ENCODE measurements at places on chromosomes 2 and 18.

DNA sequence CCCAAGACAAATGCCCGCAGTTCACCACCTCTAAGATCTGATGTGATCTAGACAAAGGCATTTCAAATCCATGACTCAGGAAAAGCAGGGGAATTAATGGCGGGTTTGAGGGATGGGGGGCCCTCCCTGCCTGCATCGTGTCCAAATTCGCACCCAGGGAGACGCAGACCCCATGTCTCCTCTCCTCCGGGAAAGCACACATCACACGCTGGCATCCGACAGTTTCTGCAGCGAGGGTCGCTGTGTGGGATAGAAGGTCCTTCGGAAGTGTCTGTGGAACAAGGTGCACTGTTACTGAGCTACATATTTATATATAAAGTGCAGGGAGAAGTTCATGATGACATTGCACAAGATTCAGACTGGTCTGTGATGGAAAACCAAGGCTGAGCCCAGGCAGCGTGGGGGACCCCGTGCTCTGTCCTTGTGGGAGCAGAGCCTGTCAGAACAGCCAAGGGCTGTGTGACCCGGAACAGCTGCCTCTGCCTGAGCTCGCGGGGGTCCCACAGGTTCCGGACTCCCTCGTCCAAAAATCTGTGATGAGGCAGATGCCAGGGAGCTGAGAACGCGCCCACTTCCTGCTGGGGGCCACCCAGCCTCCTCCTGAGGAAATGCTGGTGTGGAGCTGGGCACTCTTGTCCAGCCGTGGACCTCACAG, 82.3 kb upstream of the CTDP1 start:
- no peak overlapping the region for H3K27ac ChIP-seq
- H3K4me3 ChIP-seq: no peak overlapping the region
- H3K27me3 ChIP-seq: no peaks in the 10 kb centered on the region
- no peaks in the 10 kb centered on the region for H3K36me3 ChIP-seq

DNA sequence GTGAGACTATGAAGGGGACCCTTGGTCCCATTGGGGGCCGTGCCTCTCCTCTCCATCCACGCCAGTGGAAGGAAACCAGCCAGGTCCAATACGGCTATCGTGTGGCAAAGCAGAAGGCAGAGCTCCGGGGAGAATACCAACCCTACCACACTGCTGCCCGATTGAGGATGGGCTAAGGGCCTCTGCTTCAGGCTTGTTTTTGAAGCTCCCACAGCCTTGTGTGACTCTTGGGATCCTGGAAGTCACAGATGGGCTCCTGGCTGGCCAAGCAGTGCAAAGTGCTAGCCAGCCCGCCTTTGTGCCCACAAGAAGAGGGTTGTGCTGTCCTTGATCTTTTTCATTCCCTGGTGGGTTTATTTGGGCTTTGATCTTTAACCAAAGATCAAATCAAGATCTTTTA, 70.6 kb upstream of the ID2 start:
- H3K27me3 ChIP-seq: no peaks in the 10 kb centered on the region
- H3K4me3 ChIP-seq: no peak overlapping the region

GRCh38 chr2:238689871-238690389, 158.0 kb upstream of the TWIST2 start:
- no peaks in the 10 kb centered on the region for H3K36me3 ChIP-seq
- H3K27ac ChIP-seq: no peak overlapping the region
- H3K27me3 ChIP-seq: no peaks in the 10 kb centered on the region
- no peak overlapping the region for H3K4me3 ChIP-seq
- H3K4me1 ChIP-seq: no peaks in the 10 kb centered on the region

- H3K27me3 ChIP-seq: no peaks in the 10 kb centered on the region
- DNase-seq: no peak
- no peak overlapping the region for H3K27ac ChIP-seq
These were observed 597.5 kb downstream of the SLC4A3 start for GRCh38 chr2:220224691-220225543.

DNA sequence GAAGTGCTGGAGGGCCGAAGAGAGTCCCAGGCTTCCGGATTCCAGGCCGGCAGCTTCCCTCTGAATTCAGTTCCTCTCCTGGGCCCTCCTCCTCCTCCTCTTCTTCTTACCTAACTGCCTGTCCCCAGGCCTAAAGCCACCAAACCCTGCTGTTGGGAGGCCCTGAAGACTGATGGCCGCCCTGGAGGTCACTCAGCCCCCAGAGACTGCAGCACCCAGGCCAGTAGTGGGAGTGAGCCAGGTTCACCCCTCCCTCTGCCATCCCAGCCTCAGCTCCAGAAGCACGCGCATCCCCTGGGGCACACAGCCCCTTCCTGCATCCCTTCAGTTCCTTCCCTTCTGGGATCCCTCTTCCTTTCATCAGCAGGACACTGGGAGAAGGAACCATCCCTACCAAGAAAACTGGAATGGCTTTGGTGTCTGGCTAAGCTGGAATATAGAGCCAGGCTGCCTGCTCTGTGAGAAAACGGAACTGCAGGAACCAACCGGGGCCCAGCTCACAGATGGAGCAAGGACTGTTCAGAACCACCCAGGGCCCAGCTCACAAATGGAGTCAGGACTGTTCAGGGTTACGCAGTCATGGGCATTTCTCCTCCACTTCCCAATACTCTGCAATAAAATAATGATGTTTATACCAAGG, 127.4 kb downstream of the NDUFA10 start:
- H3K4me3 ChIP-seq: peak overlapping the region; percentile 67
- H3K27me3 ChIP-seq: peaks cover 14% of the 10 kb centered on the region
- DNase-seq: no peak
- H3K27ac ChIP-seq: no peak overlapping the region
- H3K4me1 ChIP-seq: no peaks in the 10 kb centered on the region

DNA sequence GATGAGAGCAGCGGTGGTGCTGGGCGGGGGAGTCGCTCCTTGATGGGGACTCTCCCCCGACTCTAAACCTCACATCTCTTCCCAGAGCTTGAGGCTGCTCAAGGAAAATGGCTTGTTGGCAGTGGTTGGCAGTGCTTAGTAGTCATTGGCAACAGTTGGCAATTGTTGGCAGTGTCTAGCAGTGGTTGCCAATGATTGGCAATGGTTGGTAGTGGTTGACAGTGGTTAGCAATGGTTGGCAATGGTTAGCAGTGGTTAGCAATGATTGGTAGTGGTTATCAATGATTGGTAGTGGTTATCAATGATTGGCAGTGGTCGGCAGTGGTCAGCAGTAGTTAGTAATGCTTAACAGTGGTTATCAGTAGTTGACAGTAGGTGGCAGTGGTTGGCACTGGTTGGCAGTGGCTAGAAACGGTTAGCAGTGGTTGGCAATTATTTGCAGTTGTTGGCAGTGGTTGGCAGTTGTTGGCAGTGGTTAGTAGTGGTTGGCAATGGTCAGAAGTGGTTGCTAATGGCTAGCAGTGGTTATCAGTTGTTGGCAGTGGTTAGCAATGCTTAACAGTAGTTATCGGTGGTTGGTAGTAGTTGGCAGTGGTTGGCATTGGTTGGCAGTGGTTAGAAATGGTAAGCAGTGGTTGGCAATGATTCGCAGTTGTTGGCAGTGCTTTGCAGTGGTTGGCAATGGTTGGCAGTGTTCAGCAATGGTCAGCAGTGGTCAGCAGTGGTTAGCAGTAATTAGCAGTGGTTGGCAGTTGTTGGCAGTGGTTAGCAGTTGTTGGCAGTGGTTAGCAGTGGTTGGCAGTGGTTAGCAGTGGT, 85.4 kb upstream of the OTOS start:
- H3K36me3 ChIP-seq: no peaks in the 10 kb centered on the region
- DNase-seq: no peak
- no peaks in the 10 kb centered on the region for H3K4me1 ChIP-seq
- H3K4me3 ChIP-seq: no peak overlapping the region
- H3K27ac ChIP-seq: no peak overlapping the region

DNA sequence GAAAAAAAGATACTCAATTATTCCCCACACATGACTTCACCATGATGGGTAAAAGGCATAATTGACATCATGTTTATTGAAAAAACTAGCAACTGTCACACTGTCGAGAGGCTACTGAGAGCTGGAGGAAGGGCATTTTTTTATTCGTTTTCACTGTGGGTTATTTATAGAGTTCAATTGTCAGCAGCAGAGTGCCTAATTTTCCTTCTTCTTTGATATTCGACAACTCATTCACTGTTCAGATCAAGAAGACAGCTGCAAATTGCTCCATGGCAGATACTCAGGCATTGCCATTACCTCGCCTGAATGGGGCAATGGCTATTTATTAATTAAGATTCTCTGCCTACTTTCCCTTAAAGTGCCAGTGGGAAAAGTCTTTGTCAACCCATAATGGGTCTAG, 197.5 kb upstream of the NRP2 start:
- peaks cover 19% of the 10 kb centered on the region for H3K4me1 ChIP-seq
- no peak for DNase-seq
- H3K27me3 ChIP-seq: no peaks in the 10 kb centered on the region
- H3K4me3 ChIP-seq: no peak overlapping the region
- peak overlapping the region; percentile 57 for H3K27ac ChIP-seq

- no peak overlapping the region for H3K27ac ChIP-seq
- H3K27me3 ChIP-seq: no peaks in the 10 kb centered on the region
- no peaks in the 10 kb centered on the region for H3K4me1 ChIP-seq
- DNase-seq: no peak
- no peak overlapping the region for H3K4me3 ChIP-seq
These were observed 21.3 kb downstream of the COMMD1 start for GRCh38 chr2:61926531-61927477.

DNA sequence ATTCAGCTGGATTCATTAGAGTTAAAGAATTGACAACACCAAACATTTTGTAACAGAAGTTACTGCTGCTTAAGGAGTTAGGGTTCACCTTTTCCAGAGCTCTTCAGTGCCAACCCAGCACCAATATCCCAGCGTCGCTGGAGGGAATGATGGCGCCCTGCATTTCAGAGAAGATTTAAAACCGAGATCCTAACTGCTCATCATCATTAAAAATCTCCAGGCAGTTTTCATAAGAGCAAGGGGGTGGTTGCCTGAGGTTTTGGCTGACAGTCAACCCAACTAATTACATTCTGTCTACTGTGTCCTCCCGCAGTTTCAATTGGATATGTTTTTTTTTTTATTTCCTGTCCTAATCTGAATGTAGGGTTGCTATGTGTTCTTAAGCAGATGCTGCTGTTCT, 509.6 kb upstream of the TCF4 start:
- no peaks in the 10 kb centered on the region for H3K36me3 ChIP-seq
- H3K4me1 ChIP-seq: peaks cover 9% of the 10 kb centered on the region
- no peak overlapping the region for H3K4me3 ChIP-seq

DNA sequence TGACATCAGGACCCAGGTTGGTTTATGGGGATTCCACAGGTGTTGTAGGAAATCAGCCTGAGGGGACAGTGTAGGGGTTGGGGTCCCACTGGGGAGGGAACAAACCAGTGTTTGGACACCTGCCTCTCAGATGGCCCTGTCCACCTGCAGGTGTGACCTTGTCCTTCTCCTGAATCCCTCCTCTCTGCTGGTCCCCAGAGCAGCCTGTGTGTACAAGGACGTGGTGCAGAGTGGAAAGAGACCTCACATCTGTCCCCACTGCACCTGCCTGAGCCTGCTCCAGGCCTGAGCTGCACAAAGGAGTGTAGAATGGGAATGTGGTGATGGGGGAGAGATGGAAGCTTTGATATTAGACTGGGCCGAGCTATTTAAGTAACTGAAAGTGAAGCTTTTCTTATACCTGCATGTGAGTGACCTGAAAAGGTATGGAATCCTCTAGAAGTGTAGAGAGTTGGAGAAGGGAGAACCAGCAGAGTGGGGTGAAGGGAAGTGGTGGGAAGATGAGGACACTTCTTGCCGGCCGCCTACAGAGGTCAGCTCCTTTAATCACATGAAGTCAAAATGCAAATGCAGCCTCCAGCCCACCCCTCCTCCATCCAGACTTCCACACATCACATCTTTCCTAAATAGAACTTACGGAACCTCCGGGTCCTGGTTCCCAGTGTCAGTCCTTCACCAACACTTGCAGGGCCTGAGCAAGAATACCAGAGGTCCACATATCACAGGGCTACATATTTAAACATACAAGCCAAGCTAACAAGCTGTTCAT, 89.3 kb upstream of the SMAD2 start:
- no peak overlapping the region for H3K27ac ChIP-seq
- peaks cover 7% of the 10 kb centered on the region for H3K4me1 ChIP-seq
- no peak for DNase-seq
- H3K27me3 ChIP-seq: no peaks in the 10 kb centered on the region

GRCh38 chr18:26461405-26461804, 86.9 kb downstream of the KCTD1 start:
- H3K4me3 ChIP-seq: no peak overlapping the region
- H3K36me3 ChIP-seq: peaks cover 6% of the 10 kb centered on the region
- peaks cover 6% of the 10 kb centered on the region for H3K4me1 ChIP-seq
- no peak for DNase-seq
- H3K27ac ChIP-seq: no peak overlapping the region

DNA sequence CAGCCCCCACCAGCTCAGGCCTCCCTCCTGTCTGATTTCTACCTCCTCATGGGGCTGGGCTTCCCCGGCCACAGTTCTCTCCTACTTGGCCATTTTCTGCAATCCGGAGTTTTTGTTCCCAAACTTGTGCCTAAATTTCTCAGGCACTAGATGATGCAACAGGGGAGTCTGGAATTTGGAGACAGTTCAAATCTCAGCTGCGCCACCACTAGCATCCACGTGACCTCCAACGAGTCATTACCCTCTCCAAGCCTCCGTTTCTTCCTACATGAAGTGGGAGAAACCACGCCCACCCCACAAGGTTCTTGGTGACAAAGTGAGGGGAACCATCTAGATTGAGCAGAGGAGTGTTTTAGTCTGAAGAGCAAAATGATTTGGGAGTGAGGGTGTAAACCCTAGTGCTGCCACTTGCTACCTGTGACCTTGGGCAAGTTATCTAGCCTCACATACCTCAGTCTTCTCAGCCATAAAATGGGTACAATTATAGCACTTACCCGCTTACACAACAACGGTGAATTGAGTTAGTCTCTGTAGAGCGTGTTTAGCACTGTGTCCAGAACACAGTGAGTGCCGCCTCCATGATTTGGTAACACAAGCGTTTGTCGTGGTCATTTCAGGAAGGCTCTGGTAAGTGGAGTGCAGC, 61.4 kb upstream of the ASAP2 start:
- no peak for DNase-seq
- no peak overlapping the region for H3K27ac ChIP-seq
- H3K27me3 ChIP-seq: peaks cover 33% of the 10 kb centered on the region

DNA sequence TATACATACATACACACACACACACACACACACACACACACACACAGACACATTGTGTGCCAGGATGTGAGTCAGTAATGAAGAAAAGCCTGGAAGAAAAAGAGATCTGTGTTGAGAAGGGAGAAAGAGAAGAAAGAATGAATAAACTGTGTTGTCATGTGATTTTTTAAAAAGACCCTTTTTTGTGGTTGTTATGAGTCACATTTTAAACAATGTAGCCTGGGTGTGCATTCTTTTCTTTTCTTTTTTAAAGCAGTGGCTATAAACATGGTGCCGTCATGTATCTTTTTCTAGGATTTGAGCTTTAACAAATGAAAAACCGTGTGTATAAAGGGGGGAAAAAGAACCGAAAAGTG, 87.2 kb downstream of the NRP2 start:
- H3K27me3 ChIP-seq: no peaks in the 10 kb centered on the region
- H3K4me3 ChIP-seq: no peak overlapping the region
- no peak for DNase-seq
- peaks cover 55% of the 10 kb centered on the region for H3K36me3 ChIP-seq
- H3K27ac ChIP-seq: no peak overlapping the region

GRCh38 chr2:241560162-241560882, 1.8 kb downstream of the BOK start:
- DNase-seq: no peak
- peaks cover 36% of the 10 kb centered on the region for H3K27me3 ChIP-seq
- no peaks in the 10 kb centered on the region for H3K36me3 ChIP-seq
- H3K4me3 ChIP-seq: no peak overlapping the region

GRCh38 chr2:31049264-31049663, 89.0 kb downstream of the GALNT14 start:
- no peak overlapping the region for H3K4me3 ChIP-seq
- no peak for DNase-seq
- H3K27me3 ChIP-seq: no peaks in the 10 kb centered on the region
- H3K4me1 ChIP-seq: no peaks in the 10 kb centered on the region
- no peaks in the 10 kb centered on the region for H3K36me3 ChIP-seq
